ENCODE measurements at places on chromosomes 7 and 10.

GRCh38 chr10:50552308-50552707 is 71.4 kb downstream of the SGMS1 start:
- peak; percentile 26 for DNase-seq

- DNase-seq = no peak
Observed at GRCh38 chr7:124255041-124255655, 222.3 kb upstream of the TMEM229A start.

- no peak for DNase-seq
Observed at GRCh38 chr10:121462281-121462680, 136.0 kb downstream of the FGFR2 start.

DNA sequence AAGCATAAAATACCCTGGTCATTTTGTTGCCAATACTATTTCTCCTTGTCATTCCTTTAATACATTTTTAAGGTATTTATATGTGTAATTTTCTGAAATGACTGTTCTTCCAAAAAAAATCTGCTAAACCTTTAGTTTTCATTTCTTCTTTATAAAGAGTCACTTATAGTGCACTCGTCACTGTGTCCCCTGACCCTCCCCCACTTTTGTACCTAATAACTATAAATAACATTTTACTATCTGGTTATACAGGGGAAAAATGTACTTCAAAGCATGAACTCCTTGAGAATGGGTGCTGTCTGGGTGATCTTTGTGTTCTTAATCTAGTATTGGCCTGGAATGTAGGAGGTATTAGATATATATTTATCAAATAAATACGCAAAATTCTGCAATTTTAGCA is 31.1 kb downstream of the RTKN2 start:
- no peak for DNase-seq

DNA sequence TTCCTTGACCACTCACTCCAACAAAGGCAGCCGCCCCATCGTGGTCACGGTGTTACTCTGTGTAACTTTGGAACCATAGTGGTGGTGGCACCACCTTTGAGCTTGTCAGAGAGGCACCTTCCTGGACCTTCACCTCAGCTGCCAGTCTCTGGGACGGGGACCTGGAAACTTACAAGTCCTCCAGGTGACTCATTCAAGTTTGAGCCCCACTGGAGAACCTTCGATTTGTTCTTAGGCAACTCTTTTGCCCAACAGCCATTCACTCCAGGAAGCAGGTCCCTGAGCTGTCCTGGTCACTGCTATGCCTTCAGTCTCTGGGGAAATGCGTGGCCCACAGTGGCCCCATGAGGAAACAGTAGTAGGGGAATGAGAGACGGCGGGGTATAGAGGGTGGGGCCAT is 17.2 kb downstream of the STX1A start:
- DNase-seq = no peak

DNA sequence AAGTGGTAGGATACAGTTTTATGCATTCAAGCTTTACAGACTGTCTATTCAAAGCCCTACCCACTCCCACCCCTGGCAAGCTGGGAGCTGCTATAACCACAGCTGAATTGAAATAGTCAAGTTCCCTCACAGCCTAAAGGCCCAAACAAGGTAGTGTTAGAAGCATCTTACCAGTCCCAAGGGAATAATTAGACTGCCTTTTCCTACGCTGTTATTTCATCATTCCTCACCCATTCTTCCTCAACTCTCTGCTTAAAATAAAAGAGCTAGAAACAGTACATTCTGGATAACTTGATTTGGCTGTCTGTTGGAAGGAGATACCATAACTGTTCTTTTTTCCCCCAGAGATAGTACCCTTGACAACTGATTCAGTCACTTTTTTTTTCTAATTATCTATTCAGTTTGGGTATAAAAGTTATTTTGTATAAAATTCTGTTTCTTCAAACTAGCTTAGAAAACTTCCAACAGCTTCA is 54.0 kb downstream of the RAPGEF5 start:
- peak; percentile 4 for DNase-seq

GRCh38 chr7:152897401-152897800 is 137.8 kb downstream of the ACTR3B start:
- DNase-seq = no peak

GRCh38 chr7:40717242-40717641 is 582.4 kb downstream of the SUGCT start:
- no peak for DNase-seq

- no peak for DNase-seq
Observed at GRCh38 chr7:157124690-157125089, 14.0 kb upstream of the UBE3C start.

- DNase-seq = no peak
Observed at GRCh38 chr10:127570036-127570435, 20.9 kb downstream of the NPS start.
